ENCODE measurements at places on chromosomes 12 and 14. TPM values are rescaled to one million over a fixed set of nuclear protein-coding genes. Genes with fewer than 3 reads are reported as not detected.

The HELB gene
- 3.2 TPM for total RNA-seq

- H3K36me3 ChIP-seq, result no peaks in the 10 kb centered on the region
- DNase-seq, result no peak
- no peaks in the 10 kb centered on the region for H3K4me1 ChIP-seq
Observed at GRCh38 chr12:115945491-115945885, 332.0 kb downstream of the MED13L start.

GRCh38 chr12:42259699-42260098 lies 21.7 kb upstream of the YAF2 start:
- no peak for DNase-seq
- no peak overlapping the region for H3K27ac ChIP-seq
- no peaks in the 10 kb centered on the region for H3K4me1 ChIP-seq
- no peak overlapping the region for H3K4me3 ChIP-seq
- no peaks in the 10 kb centered on the region for H3K36me3 ChIP-seq

DNA sequence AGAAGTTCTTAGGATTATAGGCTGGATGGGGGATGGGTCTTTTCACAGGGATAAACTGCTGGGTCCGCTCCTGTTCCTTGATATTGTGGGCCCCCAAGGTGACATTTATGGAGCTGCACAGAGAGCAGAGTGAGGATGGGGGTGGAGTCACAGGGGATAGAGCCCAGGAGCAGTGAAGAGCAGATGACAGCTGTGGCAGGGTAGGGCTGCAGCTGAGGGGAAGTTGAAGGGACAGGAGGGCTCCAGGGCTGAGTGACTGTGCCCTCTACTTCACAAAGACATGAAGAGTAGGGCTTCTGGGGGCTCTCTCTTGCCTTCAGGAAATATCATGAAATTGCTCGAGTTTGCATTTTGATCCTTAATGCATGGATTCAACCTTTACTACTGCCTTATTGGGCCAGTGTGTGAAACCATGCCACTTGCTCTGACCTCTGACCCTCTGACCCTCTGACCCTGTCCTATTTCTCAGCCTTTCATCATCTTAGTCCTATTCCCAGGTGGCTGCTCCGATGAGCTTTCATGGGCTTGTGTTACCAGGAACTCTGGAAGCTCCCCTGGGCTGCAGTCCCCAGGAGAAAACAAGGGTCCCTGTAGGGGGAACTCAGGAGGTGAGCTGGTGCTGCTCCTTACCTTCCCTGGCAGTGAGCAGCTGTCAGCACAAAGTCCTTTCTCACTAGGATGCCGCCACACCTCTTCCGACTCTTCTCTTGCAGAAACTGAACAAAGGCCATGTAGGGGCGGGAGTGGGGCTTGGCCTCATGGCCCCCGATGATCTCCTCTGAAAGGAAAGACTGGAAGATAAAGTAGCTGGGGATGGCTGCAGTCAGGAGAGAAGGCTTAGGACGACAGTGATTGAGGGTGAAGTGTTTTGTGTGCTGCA lies 1.6 kb downstream of the GZMH start:
- H3K4me3 ChIP-seq, result no peak overlapping the region
- H3K27ac ChIP-seq, result no peak overlapping the region
- DNase-seq, result no peak
- no peaks in the 10 kb centered on the region for H3K27me3 ChIP-seq

- peaks cover 54% of the 10 kb centered on the region for H3K36me3 ChIP-seq
- H3K27me3 ChIP-seq, result no peaks in the 10 kb centered on the region
- no peaks in the 10 kb centered on the region for H3K4me1 ChIP-seq
- DNase-seq, result no peak
- H3K4me3 ChIP-seq, result no peak overlapping the region
Observed at GRCh38 chr12:49762468-49762847, 21.1 kb downstream of the TMBIM6 start.

DNA sequence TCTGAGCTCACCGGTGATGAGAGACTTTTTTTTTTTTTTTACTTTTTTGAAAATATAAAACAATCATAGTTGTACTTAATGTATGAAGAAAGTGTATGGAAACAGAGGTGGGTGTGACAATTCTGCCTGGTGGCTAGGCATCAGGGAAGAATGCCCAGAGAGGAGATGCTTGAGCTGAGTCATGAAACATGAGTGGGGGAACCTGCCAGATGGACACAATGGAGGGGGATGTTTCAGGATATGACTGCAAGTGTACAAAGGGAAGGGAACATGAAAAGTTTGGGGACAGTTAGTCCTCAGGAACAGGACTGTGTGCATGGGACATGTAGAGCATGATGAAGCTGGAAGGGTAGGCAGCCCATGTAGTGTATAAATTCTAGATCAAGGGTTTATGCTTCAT lies 274.2 kb upstream of the E2F7 start:
- H3K36me3 ChIP-seq, result no peaks in the 10 kb centered on the region
- DNase-seq, result no peak
- no peak overlapping the region for H3K4me3 ChIP-seq
- no peaks in the 10 kb centered on the region for H3K27me3 ChIP-seq
- peak overlapping the region; percentile 51 for H3K27ac ChIP-seq

- peak overlapping the region; percentile 82 for H3K27ac ChIP-seq
- peaks cover 6% of the 10 kb centered on the region for H3K4me1 ChIP-seq
- H3K36me3 ChIP-seq, result peaks cover 7% of the 10 kb centered on the region
- peak overlapping the region; percentile 72 for H3K4me3 ChIP-seq
- DNase-seq, result peak; percentile 85
Observed at GRCh38 chr14:88551094-88551870, 3.5 kb downstream of the PTPN21 start.

DNA sequence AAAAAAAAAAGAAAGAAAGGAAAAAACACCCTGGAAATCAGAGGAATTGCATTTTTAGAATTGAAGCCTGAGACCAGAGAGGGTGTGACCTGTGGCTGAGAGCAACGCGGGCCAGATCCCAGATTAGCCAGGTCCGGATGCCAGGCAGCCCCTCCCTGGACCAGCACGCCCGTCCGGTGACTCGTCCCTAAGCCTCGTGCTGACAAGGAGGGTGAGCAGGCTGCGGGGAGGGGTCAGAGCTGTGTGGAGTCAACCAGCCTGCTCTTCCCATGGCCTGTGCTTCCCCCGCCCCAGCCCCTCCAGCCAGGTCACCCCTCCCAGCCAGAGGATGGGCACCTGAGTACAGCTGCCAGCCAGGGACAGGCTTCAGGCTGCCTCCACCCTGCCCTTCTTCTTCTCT lies 4.2 kb upstream of the KLC1 start:
- H3K27me3 ChIP-seq, result no peaks in the 10 kb centered on the region
- no peak for DNase-seq
- no peak overlapping the region for H3K4me3 ChIP-seq
- no peaks in the 10 kb centered on the region for H3K4me1 ChIP-seq
